ENCODE measurements at places on chromosomes 4 and X.

GRCh38 chr4:152206646-152207377 lies 329.1 kb downstream of the FBXW7 start:
- DNase-seq = no peak

DNA sequence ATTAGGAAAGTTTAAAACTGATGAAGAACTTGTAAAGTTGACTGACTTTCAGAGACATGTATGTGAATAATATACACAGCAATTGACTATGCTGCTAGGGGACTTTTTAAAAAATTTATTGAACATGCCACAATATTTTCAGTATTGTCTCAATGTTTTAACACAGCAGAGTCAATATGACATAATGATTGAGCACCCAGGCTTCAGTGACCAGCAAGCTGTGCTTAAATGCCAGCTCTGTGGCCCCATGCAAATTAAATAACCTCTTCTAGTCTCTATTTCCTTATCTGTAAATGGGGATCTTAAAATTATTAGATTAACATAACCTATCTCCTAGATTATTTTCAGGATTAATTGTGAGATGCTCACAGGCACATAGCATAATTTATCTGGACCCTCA lies 56.8 kb upstream of the TXK start:
- DNase-seq = no peak

DNA sequence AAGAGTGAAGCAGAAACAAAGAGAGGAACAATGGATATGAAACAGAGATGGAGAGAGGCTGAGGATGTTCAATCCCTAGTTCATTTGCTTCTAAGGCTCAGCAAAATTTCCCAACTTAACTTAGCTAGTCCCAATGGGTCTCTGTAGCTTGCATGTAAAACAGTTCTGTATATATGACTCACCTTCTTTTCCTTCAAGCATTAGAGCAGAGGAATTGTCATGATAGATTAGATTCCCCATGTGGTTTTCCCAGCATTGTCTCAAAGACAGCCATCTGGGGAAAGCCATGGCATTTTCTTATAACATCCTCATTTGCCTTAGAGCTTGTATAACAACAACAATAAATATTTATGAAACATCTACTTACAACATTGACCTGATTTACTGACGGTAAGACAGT lies 93.9 kb upstream of the GATB start:
- DNase-seq = no peak

GRCh38 chr4:158903472-158904043 lies 134.7 kb downstream of the FNIP2 start:
- no peak for DNase-seq

DNA sequence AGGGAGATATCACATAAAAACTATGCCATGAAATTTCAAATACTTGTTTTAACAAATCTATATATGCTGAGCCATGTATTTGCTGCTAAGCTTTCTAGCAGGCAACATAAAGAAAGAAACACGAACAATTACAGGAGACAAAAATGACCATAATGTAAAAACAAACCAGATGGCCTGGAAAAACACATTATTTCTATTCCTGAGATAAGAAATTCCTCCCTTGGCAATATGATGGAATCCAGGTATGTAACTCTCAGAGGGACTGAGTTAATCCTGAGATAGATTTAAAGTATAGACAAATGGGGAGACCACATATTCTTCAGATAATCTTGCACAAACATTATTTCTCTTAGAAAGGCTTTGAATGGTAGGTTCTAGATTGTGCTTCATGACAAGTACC lies 224.1 kb upstream of the MAB21L2 start:
- no peak for DNase-seq

GRCh38 chrX:74343343-74344279 lies 39.6 kb downstream of the ZCCHC13 start:
- DNase-seq = peak; percentile 12

DNA sequence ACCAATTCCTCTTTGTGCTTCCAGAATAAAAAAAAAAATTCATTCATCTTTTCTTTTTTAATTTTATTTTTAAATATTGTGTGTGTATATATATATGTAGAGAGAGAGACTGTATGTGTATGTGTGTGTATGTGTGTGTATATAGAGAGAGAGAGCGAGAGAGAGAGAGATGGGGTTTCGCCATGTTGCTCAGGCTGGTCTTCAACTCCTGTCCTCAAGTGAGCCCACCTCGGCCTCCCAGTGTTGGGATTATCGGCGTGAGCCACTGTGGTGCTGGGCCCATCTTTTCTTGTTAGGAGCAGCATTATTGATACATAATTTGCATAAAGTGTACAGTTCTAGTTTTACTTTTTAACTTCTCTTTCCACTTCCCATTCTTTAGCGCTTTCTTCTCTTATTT lies 33.6 kb downstream of the KDM6A start:
- no peak for DNase-seq

GRCh38 chr4:154928640-154929257 lies 147.7 kb downstream of the RBM46 start:
- DNase-seq = no peak

DNA sequence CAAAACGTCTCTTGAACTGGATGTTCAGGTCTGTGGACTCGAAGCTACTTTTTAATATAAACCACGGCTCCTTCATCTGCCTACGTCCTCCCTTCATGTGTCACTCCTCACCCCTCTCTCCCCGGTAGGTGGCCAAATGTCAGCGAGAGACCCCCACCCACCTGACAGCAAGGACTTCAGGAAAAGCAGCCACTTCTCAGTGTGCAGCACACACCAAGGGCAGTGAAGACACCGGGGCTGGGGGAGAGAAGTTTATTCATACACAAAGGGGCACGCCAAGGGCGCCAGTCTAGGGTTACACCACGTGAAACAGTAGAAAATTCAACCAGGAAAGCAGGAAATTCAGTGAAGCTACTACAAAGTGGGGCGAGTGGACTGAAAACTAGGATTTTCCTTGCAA lies 181.2 kb downstream of the AFAP1 start:
- no peak for DNase-seq

DNA sequence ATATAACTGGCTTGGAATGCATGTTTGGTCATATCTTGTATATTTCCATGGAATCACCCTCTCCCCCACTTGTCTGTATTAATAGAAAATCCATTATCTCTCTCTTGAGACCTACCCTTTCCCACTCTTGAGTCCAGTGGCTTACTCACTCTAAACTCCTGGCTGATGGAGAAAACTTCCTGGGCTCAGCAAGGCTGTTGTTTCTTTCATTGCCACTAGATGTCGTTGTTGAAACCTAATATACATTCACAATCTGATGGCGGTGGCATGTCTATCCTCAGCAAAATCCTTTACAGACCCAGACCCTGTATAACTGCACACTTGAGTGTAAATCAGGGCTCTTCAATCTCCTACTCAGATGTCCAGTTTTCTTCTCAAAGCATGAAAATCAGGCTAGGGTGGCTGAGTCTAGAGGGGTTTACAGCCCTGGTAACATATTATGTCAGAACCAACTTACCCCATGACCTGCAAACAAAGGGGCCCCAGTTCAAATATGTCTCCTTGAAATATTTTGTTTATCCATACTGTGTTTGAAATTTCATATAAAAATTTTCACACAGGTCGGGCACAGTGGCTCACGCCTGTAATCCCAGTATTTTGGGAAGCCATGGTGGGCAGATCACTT lies 70.0 kb upstream of the FAM241A start:
- no peak for DNase-seq

GRCh38 chrX:26409636-26410035 lies 193.7 kb downstream of the MAGEB5 start:
- no peak for DNase-seq

DNA sequence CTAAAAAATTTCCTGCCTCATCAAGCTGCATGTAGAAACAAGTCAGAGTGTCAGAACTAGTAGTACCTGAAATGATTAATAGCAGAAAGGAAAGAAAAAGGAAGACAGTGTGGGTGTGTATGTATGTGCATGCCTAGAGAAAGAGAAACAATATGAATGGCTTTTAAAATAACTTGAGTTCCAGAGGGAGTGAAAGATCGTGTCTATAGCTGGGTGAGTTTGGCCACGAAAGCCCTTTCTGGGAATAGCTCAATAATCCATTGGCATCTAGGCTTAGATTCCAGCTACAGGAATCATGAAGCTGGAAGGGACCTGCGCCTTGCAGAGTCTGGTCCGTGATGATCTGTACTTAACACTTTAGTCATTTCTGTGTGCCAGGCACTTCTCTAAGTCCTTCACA lies 195.6 kb downstream of the RAPGEF2 start:
- DNase-seq = no peak

DNA sequence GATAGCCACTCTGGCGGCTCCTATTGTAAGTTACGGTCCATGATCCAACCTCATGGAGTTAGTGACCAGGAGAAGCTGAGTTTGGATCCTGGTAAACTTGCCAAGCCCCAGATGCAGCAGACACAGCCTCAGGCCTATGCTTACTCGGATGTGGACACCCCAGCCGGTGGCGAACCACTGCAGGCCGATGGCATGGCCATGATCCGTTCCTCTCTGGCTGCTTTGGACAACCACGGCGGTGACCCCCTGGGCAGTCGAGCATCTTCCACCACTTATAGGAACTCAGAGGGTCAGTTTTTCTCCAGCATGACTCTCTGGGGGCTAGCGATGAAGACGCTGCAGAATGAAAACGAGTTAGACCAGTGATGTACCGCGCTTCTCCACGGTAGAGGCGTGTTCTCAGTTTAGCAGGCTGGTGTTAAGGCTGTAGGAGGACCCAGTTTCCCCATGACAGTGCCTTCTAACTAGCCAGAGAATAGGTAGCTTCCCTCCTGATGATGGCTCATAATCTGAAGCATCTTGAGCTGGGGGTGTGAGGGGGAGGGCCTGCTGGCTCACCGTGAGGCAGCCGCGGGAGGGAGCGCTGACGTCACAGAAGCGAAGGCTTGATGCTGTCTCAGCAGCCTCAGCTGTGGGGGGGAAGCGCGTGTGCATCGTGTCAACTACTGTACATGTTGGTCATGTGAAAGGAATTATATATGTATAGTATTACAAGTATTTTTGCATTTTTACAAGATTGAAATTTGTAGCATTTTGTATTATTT lies 31.1 kb downstream of the ZBTB49 start:
- no peak for DNase-seq

DNA sequence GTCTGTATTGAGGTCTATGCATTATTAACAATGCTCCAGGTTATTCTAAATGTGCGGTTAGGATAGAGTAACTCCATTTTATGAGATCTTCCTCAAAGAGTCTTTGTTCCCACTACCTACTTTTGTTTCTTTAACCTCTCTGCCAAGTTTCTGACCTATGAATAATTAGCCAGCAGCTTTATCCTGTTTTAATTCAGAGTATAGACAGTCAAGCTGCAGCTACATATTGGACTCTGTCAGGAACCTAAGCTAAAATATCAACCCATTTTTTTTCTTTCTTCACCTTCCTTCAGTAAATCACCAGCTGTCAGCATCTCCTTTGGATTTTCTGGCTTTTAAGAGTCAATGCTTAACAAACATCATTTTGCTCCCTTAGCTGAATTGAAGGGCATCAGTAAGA lies 72.3 kb downstream of the TMEM47 start:
- no peak for DNase-seq

GRCh38 chr4:69874507-69874906 lies 14.6 kb upstream of the SULT1E1 start:
- no peak for DNase-seq

- no peak for DNase-seq
These were observed 2.8 kb downstream of the ERVMER34-1 start for GRCh38 chr4:52748432-52748831.

GRCh38 chr4:3307891-3308575 lies 15.2 kb downstream of the RGS12 start:
- DNase-seq = no peak

DNA sequence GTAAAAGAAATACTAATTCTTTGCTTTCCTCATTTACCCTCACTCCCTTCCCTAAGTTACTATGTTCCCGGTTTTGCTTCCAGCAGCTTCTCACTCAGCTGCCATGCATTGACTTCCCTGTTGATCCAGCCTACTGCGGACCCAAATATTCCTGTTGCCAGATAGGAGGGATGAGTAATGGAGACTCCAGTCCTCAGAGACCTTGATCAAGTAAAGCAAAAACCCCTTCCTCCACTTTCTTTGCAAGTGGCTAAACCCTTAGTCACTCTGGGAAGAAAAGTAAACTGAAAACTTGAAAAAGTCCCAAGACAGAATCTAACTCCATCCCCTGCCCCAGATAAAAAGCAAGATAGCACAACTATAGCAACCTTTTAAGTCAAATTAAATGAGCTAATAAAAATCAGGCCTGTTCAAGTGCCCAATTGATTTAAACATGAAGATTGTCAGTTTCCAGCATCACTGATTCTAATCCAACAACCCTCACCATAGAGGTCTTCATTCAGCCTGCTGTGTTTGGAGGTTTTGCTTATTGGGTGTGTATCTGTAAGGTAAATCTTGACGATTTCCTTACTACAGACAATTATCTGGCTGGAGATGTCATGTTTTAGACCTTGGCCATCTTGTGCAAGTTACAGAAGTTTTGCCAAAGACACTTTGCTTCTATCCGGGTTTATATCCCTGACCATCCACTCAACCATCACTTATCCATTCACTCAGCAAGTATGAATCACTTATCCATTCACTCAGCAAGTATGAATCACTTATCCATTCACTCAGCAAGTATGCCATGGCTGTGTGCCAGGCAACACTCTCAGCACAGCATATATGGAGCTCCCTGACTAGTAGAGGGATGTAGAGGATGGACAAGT lies 17.6 kb downstream of the FGFBP1 start:
- no peak for DNase-seq

DNA sequence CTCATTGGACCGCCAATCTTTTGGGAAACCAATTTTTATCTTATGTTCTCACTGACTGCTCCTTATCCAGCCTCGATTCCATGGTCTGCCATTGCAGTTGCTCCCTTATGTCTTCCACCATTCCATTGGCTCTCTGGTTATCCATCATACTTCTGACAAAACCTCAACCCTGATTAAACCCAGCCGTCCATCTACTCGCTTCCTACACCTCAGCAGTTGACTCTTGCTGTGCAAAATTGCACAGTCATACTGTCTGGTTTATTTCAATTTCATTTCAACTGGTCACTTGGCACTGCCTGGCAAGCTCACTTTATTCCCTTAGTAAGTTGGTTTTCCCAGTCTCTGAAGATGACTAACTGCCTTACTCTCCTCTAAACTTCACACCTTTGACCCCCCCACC lies 26.2 kb downstream of the ARL9 start:
- no peak for DNase-seq

- no peak for DNase-seq
These were observed 3.3 kb downstream of the PCDH10 start for GRCh38 chr4:133152330-133152821.

- no peak for DNase-seq
These were observed 25.4 kb downstream of the C4orf17 start for GRCh38 chr4:99536271-99536670.

- no peak for DNase-seq
These were observed 102.5 kb downstream of the SH3RF1 start for GRCh38 chr4:169167957-169168858.

DNA sequence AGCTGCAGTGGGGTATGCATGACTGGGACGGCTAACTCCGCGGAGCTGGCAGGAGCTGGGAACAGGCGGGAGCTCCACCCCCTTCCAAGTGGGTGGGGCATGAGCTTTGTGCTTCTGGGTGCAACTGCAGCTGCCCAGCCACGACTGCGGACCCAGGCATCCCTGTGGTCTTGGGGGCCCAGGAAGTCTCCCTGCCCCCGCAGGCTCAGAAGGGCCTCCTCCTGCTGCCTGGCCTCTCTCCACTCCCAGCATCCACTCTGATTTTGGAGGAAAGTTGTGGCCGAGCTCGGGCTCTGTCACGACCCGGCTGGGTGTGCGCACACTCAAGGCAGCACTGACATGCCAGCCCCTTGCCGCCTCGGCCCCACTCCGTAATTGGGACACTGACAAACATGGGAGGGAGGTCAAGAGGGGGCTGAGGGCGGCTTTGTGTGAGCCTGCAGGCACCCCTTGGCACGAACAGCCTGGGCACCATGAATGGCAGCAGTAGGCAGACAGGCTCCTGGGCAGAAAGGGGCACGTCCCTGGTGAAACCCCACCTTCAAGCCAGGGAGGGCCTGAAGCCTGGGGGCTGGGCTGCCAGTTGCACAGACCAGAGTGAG lies 822.6 kb downstream of the GLUD2 start:
- DNase-seq = no peak
